HTR-8/SVneo (cell line): ENCODE measurements at places on chromosomes 5 and 9.

DNA sequence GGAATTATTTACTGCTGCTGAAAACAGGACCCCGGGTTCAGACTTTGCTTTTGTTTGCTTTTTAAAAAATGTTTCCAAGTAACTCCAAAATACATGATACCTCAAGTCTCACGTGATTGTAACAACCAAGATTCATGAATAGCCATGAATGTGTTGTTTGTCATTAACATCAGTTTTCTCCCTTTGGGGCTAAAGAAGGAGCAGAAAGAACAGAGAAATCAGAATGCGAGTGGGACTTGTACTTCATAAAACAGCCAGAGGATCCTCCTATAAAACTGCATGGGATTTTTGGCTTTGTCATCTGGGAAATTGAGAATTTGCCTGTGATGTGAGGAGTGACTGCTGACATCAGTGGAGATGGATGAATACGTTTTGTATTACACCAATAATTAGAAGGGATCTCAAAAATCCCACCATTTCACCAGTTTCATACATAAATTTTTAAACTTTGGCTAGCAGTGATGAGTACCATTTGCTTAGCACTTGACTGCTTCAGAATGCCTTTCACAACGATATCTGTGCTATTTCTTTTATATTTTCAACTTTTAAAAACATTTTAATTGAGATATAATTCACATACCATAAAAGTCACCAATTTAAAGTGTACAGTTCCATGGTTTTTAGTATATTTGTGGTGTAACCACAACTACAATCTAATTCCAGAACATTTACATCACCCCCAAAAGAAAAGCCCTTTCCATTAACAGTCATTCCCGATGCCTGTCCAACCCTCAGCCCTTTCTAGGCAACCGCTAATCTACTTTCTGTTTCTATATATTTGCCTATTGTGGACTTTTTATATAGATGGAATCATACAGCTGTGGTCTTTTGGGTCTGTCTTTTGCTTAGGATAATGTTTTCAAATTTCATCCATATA is 126.9 kb upstream of the ANKRD55 start:
- no peak for DNase-seq

DNA sequence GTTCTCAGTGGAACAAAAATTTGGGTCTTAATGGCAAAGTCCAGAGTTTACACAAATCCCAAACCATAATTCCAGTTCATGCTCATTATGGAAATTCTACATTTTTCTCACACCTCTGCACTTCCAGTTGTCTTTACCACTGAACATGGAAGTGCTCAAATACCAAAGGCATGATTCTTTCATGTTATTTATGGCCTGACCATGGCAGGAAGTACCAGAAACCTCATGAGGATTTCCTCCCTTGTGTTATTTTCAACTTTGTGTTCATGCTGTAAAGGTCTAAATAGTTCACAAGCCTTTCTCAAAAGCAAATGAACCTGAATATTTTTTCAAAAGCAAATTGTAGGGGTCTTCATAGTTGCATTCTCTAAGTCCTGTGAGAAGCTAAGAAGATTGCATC is 82.0 kb upstream of the ITGA1 start:
- DNase-seq, result no peak

DNA sequence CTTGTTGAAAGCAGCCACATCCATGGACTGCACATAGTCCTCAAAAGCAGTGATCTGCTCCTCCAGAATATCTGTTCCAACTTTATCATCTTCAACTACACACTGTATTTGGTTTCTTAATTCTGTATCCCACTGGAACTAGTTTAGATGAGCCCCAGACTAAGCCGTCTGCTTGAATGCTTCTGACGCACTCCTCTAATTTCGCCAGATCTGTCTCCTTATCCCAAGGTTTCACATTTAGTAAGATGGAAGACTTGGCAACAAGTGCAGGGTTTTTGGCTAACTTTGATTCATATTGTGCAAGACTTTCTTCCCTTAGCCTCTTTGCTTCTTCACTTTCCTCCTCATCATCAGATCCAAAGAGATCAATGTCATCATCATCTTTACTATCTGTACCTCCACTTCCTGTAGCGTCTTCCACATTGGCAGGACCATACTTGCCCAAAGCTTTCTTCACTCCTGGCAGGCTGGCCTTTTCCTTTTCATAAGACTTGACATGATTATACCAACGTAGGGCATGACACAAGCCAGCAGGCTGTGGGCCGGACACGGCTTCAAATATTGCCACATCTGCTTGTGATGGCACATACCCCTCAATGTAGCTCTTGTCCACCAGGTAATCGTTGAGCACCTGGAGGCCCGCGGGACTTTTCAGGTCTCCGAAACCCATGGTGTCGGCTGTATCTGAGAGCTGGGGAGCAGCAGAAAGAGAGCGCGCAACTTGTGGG is 56.2 kb upstream of the PIK3R1 start:
- DNase-seq, result no peak

DNA sequence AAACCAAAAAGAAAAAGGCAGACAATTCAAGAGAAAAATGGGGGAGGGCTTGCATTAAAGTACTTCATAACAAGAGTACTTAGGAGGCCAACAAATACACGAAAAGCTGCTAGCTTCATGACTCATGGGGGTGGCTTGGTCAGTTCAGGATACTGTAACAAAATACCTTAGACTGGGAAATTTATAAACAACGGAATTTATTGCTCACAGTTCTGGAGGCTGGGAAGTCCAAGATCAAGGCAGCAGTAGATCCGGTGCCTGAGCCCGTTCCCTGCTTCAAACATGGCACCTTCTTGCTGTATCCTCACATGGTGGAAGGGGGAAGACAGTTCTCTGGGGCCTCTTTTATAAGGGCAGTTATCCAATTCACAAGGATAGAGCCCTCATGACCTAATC is 111.4 kb downstream of the C9orf50 start:
- no peak for DNase-seq

GRCh38 chr5:36743891-36744772 is 132.4 kb upstream of the NIPBL start:
- DNase-seq, result peak; percentile 93

DNA sequence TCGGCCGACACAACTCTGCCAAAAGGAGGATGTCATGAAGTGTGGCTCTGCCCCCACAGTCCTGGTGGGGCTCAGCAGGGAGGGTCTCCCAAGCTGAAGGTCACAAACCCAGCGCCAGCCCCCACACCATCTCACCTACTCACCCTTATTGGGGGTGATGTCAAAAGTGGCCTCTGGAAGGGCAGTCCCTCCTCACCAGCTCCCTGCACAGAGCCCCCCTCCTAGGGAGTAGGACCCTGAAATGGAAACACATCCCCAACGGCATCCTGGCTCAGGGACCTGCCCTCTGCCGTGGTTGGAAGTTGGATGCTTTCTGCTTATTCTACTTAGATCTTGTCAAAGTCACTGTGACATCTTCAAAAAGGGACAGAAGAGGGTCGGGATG is 89.5 kb downstream of the NSUN2 start:
- DNase-seq, result no peak

- DNase-seq, result no peak
Observed at GRCh38 chr5:77981820-77982219, 205.7 kb upstream of the TBCA start.

GRCh38 chr5:89536020-89536419 is 653.0 kb upstream of the MEF2C start:
- DNase-seq, result no peak

DNA sequence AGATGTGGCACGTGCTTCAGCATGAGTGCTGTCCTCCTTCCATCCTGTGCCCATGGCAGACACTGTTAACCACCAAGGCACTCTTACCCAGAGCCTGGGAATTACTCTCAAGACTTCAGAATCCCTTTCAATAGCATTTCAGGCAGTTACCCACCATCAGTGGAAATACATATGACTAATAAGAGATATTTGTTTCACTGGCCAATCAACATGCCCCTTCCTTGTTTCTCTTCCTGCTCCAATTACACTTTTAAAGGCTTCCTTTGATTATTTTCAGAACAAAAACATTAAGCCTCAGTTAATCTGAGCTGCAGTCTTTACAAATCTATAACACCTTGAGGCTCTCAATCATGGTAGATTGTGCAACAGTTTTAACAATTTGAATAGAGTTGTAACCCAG is 70.8 kb downstream of the PRELID2 start:
- DNase-seq, result no peak

DNA sequence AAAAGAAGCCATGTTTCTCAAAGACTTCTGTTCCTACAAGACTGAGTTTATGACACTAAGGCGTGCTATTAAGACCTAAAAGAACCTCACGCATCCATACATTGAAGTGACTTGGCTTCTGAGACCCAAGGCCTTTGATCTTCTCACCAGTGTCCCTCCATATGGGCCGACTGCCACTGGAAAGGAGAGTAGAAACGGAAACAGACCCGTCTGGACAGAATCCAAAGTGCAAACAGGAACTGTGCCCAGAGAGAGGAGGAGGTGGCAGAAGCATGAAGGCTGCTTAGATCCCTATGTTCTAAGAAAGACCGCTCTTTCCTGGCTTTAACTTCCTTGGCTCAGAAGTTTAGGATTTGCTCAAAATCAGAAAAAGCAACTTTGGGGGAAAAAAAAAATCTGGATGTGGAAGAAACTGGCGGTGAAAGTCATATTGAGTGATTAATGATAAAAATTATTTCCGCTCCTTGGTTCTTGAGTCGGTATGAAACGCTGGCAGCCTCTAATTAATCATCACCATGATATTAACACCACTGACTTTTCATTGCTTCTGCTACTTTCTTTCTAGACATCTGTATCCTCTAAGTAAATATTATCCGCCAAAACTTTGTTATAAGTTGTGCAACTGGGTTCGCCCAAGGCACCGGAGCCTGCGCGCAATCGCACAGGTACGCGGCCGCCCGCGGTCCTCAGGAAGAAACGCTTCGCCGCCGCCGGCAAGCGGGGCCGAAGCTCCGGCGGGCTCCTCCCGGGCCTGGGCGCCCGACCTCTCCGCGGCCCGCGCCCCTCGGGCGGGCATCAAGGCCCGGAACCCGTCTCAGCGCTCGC is 726 bp downstream of the DAP start:
- DNase-seq, result peak; percentile 73

GRCh38 chr9:129887334-129888292 is 52.4 kb downstream of the USP20 start:
- peak; percentile 23 for DNase-seq

DNA sequence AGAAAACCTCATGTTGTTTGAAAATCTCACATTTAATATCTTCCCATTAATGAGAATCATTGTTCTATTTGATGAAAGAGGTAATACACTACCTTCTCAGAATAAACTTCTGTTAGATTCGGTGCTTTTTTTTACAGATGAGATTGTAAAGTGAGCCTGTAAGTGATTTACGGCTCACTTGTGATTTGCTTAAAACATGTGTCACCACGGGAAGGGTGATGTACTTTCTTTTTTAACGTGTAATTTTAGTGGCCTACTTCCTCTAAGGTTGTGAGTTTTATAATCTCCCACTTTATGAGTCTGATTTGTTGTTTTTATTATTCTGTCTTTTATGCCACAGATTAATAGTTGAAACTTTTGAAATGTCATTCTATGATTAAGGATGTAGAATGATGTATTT is 15.9 kb downstream of the ANXA1 start:
- no peak for DNase-seq
